ENCODE measurements at places on chromosomes 1 and 21. TPM values are rescaled to one million over a fixed set of nuclear protein-coding genes. Genes with fewer than 3 reads are reported as not detected.

USF1 gene
- polyA plus RNA-seq: 84.6 TPM

RSPO1 gene
- polyA plus RNA-seq: 1.8 TPM

GRCh38 chr1:233673261-233673946 is 59.5 kb downstream of the KCNK1 start:
- DNase-seq: no peak

- DNase-seq: no peak
These were observed 60.7 kb upstream of the TTC34 start for GRCh38 chr1:2861988-2862813.

GRCh38 chr1:118928739-118929554 is 59.2 kb downstream of the TBX15 start:
- no peak for DNase-seq

- DNase-seq: no peak
These were observed 37.7 kb upstream of the BCL10 start for GRCh38 chr1:85313888-85314696.

- peak; percentile 75 for DNase-seq
These were observed at the start of gene BMP8A for GRCh38 chr1:39491146-39491921. Gene BMP8A (plus strand): TSS chr1:39491636. CDS start chr1:39491992, 356 bp downstream.

- peak; percentile 55 for DNase-seq
These were observed 24.8 kb downstream of the SLC19A1 start for GRCh38 chr21:45517249-45518065.

DNA sequence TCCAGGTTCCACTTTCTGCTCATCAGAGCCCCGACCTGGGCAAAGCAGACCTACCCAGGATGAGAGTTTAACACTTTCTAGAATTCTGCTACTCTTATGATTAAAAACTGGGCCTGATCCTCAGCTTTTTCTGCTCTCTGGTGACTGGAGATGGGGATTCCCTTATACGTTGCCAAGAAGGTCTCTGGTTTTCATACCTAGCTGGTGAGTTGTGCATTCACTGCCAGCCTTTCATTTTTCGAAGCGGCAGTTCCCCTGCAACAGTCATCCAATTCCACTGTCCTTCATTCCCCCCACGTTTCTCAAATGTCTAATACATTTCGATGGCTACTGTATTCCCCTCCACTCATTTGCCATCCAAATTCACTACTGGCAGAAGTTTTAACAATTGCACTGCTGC is 135.3 kb downstream of the ADSS2 start:
- DNase-seq: no peak

- DNase-seq: no peak
These were observed 89.7 kb upstream of the ESRRG start for GRCh38 chr1:216812966-216813365.

DNA sequence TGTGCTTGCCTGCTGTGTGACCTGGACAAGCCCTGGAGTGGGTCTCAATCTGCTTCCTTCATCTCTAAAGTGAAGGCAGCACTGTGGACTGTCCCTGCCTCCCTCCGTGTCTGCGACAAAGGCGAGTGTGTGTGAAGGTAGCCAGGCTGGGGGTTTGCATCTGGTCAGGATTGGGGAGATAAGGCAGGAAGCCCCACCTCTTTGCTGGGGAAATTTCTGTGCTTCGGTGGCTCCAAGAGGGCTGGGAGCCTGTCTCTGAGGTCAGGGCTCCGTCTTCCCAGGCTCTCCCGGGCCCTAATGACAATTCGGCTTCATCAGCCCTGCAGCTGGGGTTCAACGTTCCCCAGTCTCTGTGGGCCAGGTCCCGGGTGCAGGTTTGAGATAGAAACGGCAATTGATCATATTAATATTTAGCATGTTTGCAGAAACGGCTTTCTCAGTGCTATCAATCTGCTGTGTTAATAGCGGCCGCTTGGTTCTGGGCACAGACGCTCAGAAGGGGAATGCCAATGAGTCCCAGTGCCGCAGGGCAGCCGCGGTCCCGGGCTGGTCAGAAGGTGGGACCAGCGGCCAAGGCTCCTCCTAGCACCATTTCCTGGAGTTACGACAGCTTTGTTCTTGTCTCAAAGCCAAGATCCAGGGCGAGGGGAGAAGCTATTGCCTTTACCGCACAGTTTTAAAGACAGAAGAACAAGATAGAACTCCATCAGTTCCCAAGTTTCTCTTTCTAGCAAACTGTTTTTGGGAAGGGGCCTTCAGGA is 105.7 kb downstream of the PRDM16 start:
- DNase-seq: peak; percentile 81

DNA sequence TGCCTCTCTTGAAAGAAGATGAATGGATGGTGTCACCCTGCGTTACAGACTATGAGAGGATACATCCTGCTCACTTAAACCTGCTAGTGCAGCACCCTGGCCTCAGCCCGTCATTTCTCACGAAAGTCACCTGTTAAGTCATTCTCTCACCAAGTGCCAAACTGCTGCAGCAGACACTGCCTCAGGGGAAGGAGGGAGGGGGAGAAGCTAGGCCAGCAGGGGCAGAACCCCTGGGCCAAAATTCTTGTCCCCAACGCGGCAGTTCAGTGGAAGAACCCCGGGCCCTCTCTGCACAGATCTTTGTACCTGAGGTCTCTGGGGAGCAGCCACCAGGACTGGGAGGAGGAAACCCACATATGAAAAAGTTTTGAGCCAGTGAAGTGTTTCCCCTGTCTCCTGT is 37.6 kb downstream of the SYT6 start:
- no peak for DNase-seq

All from sigmoid colon (tissue), 7 donors.